Lower lobe of right lung (tissue), 2 donors: ENCODE measurements at places on chromosomes 2 and 18.
A peak's percentile ranks its signal among the peaks of the same experiment; 100 is the strongest.

GRCh38 chr2:231167745-231168459 is 30.5 kb upstream of the ARMC9 start:
- no peak for DNase-seq

DNA sequence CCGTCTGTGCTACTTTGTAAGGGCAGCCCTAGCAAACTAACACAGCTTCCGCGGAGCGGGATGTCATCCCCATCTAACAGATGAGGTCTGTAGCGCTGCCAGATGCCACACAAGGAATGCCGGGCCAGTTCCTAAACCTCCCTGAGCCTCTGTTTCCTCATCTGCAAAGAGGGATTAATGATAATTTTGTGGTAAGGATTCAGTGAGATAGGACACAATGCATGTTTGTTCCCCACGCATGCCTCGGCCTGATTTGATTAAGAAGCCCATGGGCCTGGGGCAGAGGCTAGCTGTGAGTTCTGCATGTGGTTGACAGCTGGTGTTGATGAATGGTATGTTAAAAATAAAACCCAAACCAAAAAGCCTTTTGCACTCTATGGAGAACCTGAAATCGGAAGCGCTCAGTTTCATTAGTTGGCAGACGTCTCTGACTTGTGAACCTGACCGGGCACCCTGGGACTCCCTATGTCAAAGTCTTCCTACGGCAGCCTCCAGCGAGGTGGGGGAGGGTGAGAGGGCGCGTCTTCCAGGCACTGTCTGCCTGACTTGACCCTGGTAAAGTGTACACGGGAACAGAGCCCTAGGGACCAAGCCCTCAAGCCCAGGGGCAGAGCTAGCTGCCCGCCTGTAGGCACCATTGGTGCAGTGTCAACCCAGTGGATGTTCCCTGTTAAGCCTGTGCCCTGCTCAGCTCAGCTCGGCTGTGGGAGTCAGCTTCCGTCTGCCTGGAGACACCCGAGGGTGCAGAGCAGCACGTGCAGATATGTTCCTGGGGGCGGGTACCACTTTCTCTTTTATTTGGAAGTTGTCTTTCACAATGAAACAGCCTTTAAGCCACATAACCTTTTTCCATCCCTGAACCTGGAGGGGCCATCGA is 14.8 kb upstream of the INHBB start:
- no peak for DNase-seq

- DNase-seq = no peak
These were observed 25.9 kb upstream of the TMEM87B start for GRCh38 chr2:112029164-112029563.

DNA sequence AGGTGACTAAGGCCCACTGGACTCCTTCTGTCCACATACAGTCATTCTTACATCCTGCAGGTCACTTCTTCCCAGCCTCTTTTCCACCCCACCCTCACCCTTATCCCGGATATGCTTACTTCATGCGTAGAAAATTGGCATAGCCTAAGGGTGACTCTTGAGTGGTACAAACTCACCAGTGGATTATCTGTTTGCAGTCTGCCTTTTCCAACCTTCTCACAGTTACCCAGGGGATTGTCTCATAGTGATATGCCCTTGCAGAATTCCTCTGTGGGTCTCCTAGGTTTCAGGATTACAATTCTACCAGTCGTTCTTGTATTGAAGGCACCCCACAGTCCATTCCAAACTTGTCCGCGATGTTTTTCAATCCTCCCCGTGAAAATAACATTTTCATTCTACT is 752.9 kb upstream of the HS6ST1 start:
- no peak for DNase-seq

- peak; percentile 36 for DNase-seq
These were observed 20.3 kb downstream of the PER2 start for GRCh38 chr2:238267884-238268680.

DNA sequence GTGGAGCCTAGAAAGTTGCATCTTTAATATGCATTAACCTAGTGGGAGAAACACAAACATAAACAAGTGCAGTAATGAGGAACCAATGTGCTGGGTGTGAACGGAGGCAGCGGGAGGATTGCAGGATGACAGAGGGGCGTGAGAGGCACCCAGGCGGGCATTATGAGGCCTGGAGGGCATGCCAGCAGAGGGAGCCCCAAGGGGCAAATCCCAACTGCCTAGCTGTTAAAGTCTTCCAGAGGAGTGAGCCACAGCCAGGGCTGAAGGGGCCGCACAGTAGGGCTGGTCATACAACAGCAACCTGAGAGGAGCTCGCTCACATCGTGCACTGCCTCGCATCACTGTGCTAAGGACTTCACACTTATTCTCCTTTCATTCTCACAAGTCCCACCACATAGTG is 13.3 kb upstream of the PRELID3A start:
- DNase-seq = no peak

DNA sequence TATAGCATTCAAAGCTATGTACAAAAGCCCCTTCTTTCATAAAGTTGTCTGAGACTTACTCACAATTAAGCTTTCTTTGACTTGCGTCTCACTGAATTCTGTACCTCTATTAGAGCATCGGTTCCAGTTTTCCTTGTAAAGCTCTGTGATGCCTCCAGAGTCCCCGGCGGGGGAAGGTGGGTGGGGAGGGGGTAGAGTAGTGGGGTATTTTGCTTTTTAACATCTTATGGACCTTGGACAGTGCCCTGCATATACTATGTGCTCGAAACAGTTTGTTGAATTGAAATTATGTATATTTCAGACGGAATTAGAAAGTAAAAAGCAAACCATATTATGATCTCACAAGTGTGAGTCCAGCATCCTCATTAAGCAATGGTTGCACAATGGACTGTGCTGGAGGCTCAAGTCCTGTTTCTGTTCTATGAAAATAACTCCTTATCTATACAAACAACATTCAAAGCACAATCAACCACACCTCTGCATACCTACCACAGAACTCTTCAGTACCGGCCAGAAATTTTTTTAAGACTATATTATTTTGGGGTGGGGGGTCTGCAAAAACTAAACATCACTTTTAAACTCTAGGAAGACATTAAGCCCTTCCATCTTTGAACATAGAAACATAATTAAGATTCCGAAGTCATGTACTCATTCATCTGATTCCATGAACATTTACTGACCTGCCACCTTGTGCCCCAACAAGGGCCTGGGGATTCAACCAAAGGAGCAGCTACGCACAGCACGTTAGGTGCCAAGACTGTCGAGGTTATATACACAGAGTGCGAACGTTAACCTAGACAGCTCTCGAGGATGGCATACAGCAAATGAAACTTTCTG is 908 bp downstream of the STAT1 start:
- no peak for DNase-seq

- DNase-seq = no peak
These were observed 453.9 kb upstream of the DDX18 start for GRCh38 chr2:117360586-117360985.

GRCh38 chr2:21821672-21822227 is 698.0 kb downstream of the TDRD15 start:
- DNase-seq = no peak

GRCh38 chr18:13616041-13616440 is 110.3 kb downstream of the FAM210A start:
- no peak for DNase-seq

- no peak for DNase-seq
These were observed 31.6 kb downstream of the EPB41L3 start for GRCh38 chr18:5512176-5512575.

- peak; percentile 49 for DNase-seq
These were observed 89.4 kb upstream of the MAP2 start for GRCh38 chr2:209334188-209335017.

DNA sequence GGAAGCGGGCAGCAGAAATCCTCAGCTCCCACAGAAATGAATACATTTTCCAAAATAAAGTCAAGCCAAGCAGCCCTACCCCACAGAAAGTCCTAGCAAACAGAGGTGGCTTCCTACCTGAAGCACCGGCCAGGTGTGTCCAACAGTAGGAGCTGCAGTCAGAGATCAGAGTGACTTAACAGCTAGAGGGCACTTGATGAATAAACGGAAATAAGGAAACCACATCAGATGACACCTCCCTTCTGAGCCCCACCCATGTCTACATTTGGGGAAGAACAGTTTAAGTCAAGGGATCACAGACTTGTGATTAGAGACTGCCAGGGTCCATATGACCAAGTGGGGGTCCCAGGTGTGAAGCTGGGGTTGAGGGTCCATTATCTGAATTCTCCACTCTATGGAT is at the start of gene CXCR1:
CXCR1 (minus strand) TSS at position 172 of the 400 bp plus-strand sequence. CDS start 1,751 bp downstream, outside the sequence.
- DNase-seq = no peak

DNA sequence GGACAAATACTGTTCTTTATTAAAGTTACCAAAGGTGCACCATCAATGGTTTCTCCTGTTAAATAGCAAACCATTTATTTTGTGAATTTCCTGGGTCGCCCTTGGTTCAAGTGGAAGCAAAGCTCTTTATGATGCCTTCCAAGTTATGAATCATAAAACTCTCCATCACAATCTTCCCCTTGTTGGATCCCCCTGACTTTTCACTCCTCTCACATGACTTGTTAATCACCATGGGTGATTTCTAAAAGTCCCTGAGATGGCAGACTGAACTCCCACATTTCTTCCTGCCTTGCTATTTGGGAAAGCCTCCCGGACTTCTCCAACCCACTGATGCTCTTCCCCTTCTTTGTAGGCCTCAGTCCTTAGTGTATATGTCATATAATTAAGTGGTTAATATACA is 176.0 kb downstream of the THADA start:
- DNase-seq = no peak

- DNase-seq = peak; percentile 30
These were observed 196.0 kb upstream of the VRK2 start for GRCh38 chr2:57850415-57851130.

GRCh38 chr18:10322435-10322834 is 132.0 kb upstream of the APCDD1 start:
- no peak for DNase-seq

GRCh38 chr2:207131594-207131993 is 34.2 kb downstream of the KLF7 start:
- DNase-seq = no peak

DNA sequence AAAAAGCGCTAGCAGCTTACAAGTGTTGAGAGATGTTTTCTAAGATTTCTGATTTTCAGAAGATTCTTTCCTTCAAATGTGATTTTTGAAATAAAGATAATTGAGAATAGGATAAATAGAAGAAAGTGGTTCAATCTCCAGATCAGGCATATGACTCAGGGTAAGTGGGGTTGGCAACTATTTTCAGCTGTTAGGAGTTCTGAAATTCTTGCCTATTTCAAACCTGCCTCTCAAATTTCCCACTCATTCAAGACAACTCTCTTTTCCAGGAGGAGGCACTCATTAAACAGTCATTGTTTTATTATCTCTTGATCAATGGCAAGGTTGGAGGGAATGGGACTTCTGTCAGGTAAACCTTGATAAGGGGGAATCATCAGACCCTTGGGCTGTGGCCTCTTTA is 138.9 kb downstream of the HNMT start:
- no peak for DNase-seq

DNA sequence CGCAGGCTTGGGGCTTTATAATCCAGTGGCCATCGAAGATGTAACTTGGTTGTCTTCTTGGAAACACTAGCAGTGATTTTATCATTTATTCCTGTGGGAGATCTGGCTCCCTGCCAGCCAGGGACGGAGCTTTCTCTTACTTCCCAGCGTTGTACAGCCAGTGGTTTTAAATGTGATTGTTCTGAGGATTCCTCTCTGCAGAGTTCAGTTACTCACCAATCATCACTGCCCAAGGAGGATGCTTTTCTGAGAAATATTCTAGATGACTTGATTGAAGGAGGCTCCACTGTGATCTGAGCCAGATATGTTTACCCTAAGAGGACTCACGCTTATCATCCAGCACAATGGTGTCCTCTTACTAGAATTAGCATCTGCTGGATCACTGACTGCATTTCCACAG is 744.3 kb downstream of the RNF144A start:
- no peak for DNase-seq

GRCh38 chr2:166417669-166418068 is 41.9 kb upstream of the SCN9A start:
- DNase-seq = no peak

- no peak for DNase-seq
These were observed 133.9 kb upstream of the CDH20 start for GRCh38 chr18:61199171-61199848.

- no peak for DNase-seq
These were observed 370.2 kb upstream of the MYT1L start for GRCh38 chr2:2701176-2701781.

DNA sequence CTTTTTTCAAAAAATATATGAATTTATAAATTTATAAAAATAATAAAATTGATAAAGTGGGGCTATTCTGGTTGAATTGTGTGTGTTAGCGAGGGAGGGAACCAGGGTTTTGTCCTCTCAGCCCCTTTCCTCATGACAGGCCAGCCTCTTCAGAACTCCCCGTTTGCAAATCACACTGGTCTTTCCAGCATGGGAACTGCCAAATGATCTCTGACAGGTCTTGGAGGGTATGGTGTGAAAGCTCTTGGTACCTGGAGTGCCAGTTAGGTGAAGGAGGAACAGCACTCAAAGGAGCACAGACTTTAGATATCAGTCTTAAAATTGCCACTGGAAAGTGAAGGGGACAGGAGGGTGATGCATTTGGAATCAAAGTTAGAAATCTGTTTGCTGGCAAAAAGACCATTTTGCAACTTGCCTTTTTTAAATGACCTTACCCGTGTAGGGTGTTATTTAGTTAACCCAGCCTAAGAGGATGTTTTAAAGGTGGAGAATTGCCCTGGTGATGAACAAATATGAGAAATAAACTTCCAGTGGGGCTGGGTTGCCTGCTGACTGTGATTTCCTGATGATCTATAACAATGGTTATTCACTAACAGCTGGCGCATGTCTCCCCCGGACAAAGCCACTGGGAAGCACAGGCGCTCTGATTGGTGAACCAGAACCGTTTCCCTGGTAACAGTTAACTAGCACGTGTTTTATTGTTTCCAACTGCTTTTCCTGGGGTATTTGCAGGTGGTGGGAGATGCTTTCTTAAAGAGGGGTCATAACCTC is 85.3 kb upstream of the EFEMP1 start:
- no peak for DNase-seq

GRCh38 chr18:43471873-43472272 is 194.6 kb upstream of the SYT4 start:
- no peak for DNase-seq

GRCh38 chr2:138919120-138919747 is 139.0 kb upstream of the NXPH2 start:
- DNase-seq = no peak

DNA sequence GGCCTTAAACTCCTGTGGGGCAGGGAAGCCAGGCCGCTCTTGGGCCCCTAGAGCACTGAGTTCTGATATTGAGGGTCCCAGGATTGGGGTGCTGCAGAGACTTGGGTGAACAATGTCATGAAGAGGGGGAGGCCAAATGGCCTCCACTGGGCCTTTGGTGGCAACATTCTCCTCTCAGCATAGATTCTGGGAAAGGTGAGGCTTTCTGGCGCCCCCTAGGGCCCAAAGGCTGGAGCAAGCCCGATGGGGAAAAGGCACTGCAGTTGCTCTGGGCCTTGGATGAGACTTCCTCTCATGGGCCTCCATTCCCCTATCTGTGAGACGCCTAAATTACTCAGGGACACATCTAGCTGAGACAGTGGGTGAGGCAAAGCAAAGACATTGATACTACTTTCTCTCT is 84.8 kb downstream of the ACAA2 start:
- DNase-seq = peak; percentile 61

- no peak for DNase-seq
These were observed 20.6 kb upstream of the ST8SIA3 start for GRCh38 chr18:57331718-57332117.
